ENCODE measurements at places on chromosomes 3 and 15.

DNA sequence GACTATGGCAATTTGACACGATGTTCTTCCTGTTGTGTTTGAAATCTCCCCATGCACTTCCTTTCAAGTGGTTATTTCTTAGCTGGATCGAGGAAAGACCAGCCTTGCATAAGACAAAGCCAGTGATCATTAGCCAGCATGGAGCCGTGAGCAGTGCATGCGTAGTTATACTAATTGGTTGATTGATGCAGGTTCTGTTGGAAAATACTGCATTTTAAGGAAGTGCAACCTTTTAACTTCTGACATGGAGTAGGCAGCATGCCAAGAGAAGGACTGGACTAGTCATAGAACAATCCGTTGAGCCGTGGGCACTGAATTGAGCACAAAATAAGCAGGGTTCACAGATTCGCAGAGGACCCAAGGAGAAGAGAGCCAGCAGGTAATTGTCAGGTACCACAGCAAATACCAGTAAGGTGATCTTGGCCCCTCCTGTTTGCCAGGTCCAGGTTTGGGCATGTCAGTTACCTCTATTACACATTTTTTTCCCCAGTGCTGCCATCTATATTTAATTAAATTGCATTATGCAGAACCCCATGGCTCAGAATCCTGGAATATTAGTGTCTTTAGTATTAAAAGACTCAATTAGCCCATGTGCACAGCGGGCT lies 29.0 kb upstream of the BCL6 start:
- no peak for DNase-seq

DNA sequence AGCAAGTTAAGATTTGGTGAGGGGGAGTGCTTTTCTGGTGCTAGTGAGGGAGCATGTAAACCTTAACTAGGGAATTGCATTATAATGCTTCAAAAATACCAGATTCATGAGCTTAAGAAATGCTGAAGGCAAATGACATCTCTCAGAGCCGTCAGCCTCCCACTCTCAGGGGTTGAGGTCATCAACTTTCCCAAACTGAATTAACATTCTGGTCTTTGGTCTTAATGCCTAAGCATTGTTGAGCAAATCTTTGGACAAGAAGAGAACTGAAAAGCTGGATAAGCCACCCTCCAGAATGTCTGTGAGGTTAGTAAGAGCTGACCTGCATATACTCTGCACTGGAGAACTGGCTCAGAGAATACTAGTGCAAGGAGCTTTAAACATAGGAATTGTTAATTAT lies 124.9 kb upstream of the GAP43 start:
- DNase-seq: no peak

DNA sequence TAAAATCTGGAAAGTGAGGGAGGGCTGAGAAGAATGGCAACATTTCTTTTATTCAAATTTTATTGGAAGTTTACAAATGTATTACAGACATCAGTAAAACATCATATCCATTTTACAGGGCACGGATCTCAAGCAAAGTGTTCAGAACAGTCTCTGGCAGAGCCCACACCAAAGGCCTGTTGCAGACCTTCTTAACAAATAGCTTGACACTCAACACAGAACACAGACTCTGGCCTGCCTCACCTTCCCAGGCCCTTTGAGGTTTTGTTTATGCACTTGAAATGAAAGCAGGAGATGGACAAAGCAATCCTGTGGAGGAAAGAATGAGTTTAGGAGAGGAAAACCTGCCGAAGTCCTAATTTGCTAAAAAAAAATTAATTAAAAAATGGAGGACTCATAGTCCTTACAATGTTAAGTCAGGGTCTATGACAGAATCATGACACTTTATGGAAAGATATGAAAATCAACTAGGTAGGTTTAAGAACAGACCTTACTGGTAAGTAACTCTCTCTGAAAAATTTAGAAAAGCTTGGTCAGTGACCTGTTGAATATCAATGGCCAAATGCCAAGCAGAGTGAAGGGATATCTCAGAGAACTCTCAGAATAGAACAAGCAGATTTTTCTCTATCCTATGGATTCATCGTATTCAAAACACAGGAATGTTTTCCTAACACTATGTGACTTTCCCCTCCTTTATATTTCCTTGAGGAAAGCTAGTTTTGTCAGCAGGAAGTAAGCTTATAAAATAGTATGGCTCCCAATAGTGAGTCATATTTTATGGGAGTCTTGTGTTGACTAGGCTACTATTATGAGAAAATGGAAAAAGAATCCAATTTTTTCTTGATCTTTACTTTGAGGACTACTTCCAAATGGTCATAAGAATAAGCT lies 70.8 kb upstream of the PSMD6 start:
- DNase-seq: no peak

- no peak for DNase-seq
Measured at GRCh38 chr15:66873856-66874255, 171.8 kb downstream of the SMAD6 start.

DNA sequence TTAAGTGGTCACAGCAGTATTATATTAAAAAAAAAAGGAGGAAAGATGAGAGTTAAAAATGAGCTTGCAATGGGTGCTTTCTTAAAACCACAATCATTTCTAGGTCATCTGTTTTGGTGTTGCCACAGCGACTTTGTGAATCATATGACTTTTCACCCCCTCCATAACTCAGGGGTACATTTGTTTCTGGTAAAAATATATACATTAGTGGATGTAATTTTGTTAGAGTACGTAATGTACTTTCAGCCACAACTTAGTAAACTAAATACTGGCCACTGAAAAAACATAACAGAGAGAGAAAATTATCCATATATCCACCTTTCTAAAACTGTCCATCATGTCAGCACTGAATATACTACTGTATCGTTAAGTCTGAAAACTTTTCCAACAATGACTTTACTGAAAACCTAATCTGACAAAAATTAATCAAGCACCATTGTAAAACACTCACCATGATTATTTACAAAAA lies 3.4 kb downstream of the ANKRD28 start:
- no peak for DNase-seq

GRCh38 chr3:74621581-74621980 lies 7.1 kb upstream of the CNTN3 start:
- no peak for DNase-seq
